ENCODE measurements at places on chromosomes 11 and 22.

DNA sequence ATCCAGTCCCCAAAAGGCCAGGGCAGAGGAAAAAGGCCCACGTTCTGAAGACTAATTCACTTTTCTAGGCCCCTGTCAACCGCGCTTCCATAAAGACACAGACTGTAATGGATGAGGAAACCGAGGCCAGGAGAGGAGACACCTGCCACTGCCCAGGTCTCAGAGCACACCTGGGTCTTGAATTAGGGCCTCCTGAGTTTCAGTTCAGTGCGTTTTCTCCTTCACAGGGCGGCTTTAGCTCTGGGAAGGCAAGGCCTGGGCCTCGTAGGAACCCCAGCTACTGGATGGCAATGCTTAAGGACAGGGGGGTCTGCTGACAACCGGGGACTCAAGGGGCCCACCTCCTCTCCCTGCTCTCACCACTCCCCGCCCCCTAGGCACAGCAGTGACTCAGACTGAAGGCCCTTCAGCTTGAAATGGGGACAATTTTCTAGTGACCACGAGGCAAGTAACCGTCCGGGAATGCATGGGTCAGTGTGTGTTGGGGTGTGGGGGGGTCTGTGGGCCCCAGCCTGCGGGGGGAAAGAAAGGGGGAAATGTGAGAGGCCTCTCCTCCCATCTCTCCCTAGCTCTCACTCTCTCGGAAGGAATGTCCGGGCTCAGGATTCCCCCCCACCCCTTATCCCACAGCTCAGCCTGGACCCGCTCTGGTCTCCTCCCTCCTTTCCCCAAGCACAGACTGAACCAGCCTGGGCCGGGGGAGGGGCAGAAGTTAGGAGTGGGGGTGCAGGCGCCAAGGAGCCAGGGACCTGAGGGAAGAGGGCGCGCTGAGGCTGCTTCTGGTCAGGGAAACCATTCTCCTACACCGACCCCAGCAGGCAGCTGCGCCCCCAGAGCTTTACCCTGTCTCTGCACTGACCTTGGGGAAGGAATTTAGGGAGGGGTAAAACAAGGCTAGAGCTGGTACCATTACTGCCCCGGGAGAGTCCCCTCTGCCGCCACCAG is 17.2 kb downstream of the CREB3L1 start:
- peak; percentile 86 for DNase-seq

- DNase-seq, result no peak
Observed at GRCh38 chr11:132638423-132638822, 893.9 kb downstream of the OPCML start.

- no peak for DNase-seq
Observed at GRCh38 chr11:93589347-93589746, 46.2 kb upstream of the SMCO4 start.

- DNase-seq, result peak; percentile 62
Observed at GRCh38 chr11:1628506-1629325, 859 bp upstream of the KRTAP5-5 start.

DNA sequence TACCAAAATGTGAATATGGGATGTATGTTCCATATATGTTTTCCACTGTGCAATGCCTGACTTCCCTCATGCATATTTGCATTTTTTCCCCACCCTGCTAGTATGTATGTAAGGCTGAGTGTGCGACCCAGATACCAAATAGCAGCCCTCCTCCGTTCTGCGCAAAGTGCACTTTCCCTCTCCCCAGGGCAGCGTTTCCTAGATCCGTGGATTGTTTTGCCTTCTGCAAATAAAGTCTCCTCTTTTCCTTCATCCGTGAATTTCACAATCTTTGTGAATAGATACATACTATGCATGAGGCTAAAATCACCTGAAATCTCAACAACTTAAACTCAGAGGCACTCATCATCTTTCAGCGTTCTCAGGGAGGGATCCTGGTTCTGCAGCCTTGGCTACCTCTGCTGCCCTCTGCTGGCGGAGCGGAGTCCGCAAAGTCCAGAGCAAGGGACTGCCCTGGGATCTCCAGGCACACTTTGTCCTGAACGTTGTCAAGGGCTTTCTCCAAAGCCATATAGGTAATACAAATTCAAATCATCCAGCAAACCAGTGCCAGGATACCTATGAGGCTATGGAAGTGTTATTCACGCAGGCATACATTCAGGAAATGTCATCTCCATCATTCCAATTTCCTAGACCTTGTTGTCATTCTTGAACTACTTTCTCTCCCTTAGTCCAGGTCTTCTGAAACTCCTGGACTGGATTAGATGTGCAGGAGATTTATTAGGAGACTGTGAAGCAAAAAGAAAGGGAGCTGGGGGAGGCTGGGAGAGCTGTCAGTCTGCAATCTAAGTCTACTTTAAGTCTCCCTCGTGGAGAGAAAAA is 53.1 kb downstream of the CNTF start:
- peak; percentile 49 for DNase-seq

DNA sequence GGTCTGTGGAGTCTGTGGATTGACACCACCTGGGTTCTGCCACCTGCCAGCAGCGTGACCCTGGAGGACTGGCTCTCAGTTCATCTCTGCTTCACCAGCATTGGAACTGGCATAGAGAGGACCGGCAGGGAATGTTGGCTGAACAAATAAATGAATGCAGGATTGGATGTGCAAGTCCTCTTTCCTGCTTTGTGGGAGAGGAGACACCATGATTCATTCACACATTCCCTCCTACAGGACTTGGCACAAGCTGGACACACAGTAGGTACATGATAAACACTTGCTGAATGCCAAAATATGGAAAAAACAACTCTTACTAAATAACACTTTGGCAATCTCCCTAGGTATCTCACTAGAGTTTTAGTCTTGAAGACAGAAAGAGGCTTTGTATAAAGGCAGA is 116.6 kb upstream of the NARS2 start:
- no peak for DNase-seq

GRCh38 chr22:32469799-32470212 is 4.8 kb upstream of the FBXO7 start:
- DNase-seq, result no peak

DNA sequence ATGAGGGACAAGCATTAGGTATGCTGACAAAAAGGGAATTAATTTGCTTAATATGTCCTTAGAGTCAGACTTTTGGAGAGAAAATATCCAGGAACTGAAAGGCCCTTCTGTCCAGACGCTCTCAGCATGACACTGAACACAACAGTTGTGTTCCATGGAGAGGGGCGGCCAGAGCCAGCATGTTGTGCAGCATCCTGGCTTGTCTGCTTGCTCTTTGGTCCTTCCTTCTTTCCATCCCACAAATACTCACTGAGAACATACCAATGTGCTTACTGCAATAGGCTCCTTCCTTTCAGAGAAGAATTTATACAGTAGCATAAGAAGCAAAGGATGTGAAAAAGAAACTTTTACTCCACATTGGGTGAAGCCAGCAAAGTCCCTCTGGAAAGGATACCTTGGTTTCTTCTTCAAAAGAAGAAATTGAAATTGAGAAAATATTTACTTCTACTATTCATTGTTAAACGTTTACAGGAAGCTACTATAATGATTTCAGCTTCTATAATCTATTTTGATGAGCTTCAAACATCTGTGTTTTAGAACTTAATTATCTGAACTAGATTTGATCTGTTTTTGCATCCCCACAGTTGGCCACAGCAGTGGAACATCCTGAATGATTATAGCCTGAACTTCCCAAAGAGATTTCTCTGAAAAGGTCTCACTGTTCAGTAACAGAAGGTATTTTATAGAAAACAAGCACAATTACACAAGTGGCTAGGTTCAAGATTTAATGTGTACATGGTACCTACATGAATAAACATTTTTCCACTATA is 304.1 kb upstream of the PITPNB start:
- no peak for DNase-seq

DNA sequence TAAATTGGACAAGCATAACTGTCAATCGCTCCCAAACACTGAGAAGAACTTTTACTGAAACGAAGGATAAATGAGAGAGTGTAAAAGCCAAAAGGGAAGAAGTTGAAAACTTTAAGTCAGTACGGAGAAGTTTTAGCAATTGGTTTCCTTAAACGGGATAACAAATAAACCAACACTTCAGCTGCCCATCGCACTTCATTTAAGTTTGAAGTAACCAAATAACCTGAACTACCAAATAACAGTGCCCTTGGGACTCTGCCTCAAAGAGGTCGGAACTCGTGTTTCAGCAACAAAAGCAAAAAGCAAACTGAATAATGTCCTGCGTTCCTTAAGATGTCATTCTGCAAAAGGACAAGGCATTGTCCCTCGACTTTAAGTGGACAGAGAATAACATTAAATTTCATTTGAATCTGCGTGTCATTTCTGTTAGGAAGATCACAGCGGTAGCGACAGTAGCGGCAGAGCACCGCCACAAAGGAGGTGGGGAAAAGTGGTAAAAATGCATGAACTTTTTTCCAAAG is 127.0 kb upstream of the C11orf58 start:
- no peak for DNase-seq

- DNase-seq, result no peak
Observed at GRCh38 chr11:74926304-74927030, 22.4 kb downstream of the XRRA1 start.

DNA sequence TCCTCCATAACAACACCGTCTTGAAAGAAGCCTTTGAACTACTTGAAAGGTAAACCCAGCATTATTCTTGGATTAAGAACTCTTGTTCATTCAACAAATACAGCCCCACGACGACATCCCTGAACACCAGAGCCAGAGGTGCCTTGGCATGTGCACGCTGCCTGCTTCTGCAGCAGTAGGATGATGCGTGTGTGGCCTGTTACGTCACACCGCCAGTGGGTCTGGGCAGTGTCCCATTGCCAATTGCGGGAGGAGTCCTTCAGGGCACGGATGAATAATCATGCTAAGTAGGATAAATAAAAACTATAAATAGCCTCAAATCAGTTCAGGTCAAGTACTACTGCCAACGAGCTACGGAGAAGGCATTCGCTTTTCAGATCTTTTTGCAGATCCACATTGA is 380.5 kb downstream of the SHANK2 start:
- no peak for DNase-seq

All from left hindlimb (tissue), 1 donor.